Frontal cortex (tissue), 4 donors: ENCODE measurements at places on chromosomes 13 and 19. TPM values are rescaled to one million over a fixed set of nuclear protein-coding genes. Genes with fewer than 3 reads are reported as not detected.

- no peak for DNase-seq
These were observed 186.8 kb downstream of the NUFIP1 start for GRCh38 chr13:44802491-44802890.

The USHBP1 gene
- 0.82 TPM for total RNA-seq

The ACTL9 gene
- total RNA-seq: not detected

DNA sequence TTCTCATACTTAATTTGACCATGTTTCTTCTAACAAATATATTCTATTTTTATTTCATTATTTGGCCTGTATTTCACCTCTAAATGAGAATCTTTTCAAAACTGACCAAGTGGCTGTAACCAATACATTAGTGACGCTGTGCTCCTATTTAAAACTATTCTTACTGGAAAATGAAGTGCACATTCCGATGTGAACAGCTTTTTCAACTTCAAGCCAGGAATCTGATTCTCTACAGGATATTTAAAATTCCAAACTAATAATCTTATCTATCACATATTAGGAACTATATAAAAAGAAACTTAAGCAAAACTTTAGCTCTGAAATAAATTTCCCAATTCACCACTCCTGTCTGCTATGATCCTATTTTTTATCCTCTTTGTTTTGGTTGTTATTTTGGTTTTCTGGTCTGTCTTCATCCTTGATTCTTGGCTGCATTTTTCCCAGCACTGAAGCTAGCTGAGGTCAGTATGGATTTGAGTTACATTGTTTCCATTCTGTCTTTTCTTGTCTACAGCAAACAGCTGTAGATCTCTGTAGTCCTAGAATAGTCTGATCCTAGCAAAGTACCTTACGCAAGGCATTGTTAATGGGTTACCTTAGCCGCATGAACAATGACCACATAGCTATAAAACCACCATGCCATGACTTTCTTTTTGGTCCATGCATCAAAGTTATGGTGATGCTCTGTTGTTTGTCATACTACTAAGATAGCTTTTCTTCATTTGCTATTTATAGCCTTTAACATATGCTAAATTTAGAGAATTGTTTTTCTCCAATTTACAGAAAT is 748.6 kb upstream of the SPRY2 start:
- no peak for DNase-seq

DNA sequence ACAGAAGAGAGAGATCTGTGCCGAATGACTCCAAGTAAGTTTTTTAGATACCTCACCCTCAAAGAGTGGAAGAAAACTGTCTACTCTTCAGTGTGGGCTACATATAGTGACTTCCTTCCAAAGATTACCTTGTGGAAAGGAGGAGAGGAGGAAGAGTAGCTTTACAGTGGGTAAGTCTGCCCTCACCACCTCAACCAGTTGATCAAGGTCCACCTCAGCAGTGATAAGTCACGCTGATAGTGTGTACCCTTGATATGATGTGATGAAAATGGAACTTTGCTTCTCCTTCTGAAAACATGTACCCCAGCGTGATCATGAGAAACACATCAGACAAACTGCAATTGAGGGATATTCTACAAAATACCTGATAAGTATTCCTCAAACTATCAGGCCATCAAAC is 20.6 kb downstream of the KLF5 start:
- DNase-seq: no peak
